ENCODE measurements at places on chromosomes 12 and 14.

DNA sequence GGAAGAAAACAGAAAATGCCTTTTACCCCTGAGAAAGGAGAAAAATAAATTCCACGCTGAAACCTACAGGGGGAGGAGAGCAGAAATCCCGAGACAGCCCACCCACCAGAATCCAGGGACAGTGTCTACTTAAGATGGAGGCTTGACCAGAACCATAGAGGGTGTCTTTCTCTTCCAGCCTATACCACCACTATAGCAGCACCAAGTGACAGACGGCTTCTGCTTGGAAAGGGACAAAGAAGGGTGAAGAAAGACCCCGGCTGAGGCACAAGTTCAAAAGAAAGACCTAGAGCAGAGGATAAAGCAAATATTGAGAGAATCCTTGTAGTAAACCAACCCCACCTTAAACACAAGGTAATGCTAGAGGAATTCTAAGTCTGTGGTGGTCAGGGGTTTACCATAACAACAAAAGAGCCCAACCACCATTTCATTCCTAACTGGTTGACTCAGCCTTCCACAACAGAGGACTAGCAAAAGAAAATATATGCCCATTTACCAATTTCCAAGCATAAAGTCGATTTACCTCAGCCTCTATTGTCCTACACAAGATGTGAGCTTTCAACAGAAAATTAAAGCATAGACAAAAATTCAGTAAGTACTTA lies 105.3 kb upstream of the FOXG1 start:
- no peak for DNase-seq

DNA sequence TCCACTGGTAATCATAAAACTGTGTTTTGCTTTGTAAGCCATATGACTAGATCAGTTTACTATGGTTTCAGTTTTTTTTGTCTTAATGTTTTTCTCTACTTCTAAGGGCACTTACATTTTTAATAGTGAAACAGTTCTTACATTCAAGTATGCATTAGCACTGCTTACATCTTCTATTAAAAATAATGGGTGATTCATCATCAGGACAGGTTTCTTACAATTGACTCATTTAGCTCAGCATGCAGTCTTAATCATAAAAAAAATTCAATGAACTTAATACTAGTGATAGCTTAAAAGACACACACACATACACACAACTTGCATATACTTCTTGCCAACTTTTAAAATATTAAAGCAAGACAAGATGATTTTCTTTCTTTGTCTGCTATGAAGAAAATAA lies 845.7 kb upstream of the USP15 start:
- no peak for DNase-seq

- DNase-seq, result no peak
Measured at GRCh38 chr14:50395448-50395847, 1.2 kb downstream of the CDKL1 start.

DNA sequence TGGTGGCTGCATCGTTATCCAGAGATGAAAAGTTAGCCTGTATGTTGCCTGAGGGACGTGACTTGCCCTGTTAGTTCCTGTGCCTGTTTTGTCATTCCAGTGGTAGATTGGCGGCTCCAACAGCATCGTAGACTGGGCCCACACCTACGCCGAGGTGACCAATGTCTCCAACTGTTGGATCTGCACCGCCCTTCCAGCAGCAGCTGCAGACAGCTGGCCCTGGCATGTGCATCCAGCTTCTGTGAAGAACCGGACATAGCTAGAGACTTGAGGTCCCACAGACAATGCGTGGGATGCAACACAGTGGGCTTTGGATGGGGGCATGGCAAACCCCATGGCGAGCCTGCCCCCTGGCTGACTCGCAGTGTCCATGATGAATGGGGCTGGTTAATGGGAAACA lies 93.0 kb upstream of the TMPO start:
- no peak for DNase-seq

DNA sequence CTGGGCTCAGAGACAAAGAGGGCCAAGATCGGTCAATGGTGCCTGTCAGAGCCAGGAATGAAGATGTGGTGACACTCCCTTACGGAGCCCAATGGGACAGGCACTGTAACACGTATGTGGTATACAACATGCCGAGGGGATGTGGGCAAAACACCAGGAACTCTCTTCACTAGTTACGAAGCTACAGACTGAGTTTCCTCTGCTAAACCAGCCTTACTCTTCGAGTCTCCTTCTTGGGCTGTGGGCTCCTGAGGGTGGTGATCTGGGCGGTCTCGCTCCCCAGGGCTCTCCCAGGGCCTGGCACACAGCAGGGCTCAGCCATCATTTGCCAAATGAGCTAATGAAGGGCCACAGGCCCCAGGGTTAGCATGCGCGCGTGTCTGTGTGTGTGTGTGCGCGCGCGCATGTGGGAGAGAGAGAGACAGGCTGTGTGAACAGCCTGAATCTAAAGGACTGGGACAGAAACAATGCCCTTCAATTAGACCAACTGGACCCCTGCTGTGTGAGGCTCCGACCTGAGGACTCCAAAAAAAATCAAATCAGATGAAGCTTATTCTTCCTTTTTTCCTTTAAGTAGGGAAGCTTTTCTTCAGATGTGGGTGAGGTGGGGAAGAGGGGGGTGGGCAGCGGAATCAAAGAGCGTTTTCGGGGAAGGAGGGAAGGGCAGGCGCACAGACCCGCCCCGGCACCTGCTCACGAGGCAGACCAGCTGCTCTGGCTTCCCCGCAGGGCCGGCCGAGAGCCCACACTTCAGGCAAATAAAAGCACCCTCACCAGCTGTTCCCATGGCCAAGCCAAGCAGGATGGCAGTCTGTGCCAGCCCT lies 42.5 kb downstream of the CCDC88C start:
- DNase-seq, result peak; percentile 74

DNA sequence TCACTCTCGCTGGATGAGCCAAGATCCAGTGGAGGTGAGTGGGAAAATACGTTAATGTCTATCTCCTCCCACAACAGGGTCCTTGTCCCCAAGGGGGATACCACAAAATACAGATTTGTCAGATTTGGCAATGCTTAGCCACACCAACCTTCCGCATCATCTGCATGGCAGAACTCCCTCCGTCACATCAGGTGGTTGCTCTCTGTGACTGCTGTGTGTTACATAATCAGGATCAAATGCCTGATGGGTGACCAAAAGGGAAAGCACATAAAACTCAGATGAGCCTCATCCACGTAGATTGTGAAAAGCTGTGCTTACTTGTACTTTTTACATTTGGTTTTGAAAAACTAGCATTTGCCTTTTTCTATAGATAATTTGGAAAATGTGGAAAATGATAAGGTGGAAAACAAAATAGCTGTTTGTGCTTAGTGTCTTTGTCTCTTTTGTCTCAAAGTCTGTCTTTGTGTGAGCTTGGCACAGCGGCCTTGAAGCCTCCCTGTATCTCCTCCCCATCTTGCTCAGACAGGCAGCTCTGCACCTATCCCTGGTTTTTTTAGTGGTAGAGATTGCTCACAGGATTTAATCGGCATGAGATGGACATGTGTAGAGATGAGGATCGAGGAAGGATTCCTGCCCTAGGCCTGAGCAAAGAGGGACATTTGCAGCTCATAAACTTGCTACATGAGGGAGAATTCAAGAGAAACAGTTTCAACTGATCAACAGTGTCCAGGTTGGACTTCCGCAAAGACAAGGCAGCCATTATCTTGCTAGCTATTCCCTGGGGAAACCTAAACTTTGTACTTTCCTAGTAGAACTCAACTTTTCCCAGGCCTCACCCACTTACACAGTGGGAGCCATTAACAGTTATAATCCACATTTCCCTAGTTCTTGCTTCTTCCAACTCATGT lies 3.6 kb upstream of the FGF6 start:
- DNase-seq, result no peak
